ENCODE measurements at places on chromosomes 5 and 9. TPM values are rescaled to one million over a fixed set of nuclear protein-coding genes. Genes with fewer than 3 reads are reported as not detected.
A peak's percentile ranks its signal among the peaks of the same experiment; 100 is the strongest.

DNA sequence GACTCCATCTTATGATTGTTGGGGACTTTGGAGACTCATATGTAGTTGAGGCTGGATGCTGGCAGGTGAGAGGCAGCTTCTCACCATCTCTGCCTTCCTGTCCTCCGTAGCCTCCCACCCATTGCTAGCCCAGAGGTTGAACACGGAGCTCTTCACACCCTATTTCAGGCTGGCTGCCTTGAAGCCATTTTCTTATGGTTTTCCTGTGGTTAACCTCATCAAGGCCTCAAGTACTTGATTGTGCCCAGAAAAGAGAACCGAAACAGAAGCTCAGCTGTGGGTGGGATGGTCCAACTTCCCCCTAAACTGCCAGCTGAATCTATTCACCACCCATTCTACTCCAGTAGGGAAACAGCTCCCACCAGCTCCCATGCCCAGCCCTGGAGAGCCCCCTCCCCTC lies 102.9 kb downstream of the LIFR start:
- no peaks in the 10 kb centered on the region for H3K36me3 ChIP-seq
- H3K4me1 ChIP-seq: 0 out of 2 replicates have a peak, but pooled peaks cover 7% of the 10 kb centered on the region
- H3K4me3 ChIP-seq: no peak overlapping the region
- DNase-seq: no peak

- H3K27me3 ChIP-seq: no peaks in the 10 kb centered on the region
- H3K4me3 ChIP-seq: no peak overlapping the region
- no peaks in the 10 kb centered on the region for H3K36me3 ChIP-seq
- H3K27ac ChIP-seq: no peak overlapping the region
Observed at GRCh38 chr5:176578391-176578808, 29.3 kb downstream of the CDHR2 start.

Gene TRPM6
- not detected for total RNA-seq

DNA sequence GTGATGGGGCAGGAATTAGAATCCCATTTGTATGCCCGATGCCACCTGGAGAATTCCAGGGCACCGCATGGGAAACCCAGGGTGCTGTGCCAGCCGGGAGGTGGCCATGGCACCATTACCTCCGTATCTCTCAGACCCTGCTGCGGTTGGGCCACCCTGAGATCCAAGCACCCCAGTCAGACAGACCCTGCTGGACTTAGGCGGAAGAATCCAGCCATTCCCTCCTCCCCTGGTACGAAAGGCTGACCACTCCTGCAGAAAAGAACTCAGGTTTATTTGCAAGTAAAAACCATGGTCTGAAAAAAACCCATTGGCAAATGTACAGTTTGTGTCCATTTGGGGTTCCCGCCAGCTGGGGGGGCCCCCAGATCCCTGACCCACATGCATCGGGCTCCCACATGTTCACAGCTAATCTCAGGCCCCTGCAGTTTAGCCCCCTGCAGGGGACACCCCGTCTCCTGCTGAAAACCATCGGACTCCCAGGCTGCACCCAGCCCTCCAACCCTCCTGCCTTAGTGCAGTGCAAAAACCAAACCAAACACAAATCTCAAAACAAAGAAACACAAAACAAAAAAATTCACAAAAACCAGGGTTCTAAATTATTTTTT lies 23.6 kb upstream of the SARDH start:
- peaks cover 7% of the 10 kb centered on the region for H3K36me3 ChIP-seq
- no peak overlapping the region for H3K4me3 ChIP-seq
- no peak overlapping the region for H3K27ac ChIP-seq
- DNase-seq: no peak

DNA sequence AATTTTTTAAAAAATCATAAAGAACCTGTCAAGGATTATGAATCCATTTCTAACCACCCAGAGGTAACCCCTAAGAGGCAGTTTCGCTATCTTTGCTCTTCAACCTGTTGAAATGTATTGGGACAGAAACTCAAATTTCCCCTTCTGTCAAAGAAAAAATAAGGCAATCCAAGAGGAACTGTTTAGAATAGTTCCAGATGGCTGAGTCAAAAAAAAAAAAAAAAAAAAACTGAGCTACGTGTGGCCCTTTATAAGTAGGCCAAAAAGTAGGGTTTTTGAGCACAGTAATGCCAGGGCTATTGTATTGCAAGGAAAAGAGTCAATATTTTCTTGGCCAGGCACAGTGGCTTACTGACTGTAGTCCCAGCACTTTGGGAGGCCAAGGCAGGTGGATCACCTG lies 94.9 kb downstream of the RAD23B start:
- H3K4me3 ChIP-seq: no peak overlapping the region
- no peak overlapping the region for H3K27ac ChIP-seq
- H3K27me3 ChIP-seq: 0 out of 2 replicates have a peak, but pooled peaks cover 5% of the 10 kb centered on the region
- DNase-seq: no peak
- no peaks in the 10 kb centered on the region for H3K4me1 ChIP-seq
- H3K36me3 ChIP-seq: no peaks in the 10 kb centered on the region

DNA sequence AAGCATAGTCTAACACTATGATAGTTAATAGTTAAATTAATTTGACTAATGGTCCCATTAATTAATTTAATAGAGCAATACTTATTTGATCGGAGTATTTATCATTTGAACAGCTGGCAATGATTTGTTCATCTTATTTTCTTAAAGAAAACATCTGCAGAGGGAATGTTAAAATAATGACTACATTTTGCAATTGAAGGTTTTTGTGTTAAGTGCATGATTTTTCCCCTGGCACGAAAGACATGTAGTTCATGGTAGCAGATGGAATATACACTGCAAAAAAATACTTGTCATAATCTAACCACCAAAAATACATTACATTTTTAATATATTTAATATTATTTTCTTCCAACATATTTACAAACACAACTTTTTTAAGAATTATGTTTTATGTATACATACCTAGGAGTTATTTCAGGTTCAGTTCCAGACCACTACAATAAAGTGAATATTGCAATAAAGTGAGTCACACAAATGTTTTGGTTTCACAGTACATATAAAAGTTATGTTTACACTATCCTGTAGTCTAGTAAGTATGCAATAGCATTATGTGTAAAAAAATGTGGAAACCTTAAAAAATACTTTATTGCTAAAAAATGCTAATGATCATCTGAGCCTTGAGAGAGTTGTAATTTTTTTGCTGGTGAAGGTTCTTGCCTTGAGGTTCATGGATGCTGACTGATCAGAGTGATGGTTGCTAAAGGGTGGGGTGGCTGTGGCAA lies 292.6 kb upstream of the DAB2 start:
- H3K27me3 ChIP-seq: no peaks in the 10 kb centered on the region
- no peaks in the 10 kb centered on the region for H3K36me3 ChIP-seq
- peaks cover 15% of the 10 kb centered on the region for H3K4me1 ChIP-seq
- H3K27ac ChIP-seq: no peak overlapping the region
- DNase-seq: peak; percentile 63

Gene HTR4
- not detected for total RNA-seq

DNA sequence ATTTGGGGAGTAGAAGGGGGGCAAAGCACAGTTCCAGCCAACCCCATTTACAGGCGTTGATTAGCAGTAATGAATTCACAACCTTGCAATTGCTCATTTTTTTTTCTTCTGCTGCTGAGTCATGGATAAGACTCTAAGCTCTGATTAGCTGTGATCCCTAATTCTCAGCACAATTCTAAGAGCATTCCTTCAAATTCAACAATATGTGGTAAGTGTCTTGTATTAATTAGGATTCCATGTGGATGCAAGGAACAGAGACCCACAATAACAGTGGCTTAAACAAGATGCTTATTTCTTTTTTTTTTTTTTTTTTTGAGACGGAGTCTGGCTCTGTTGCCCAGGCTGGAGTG lies 133.4 kb downstream of the PALM2AKAP2 start:
- DNase-seq: peak; percentile 40
- H3K27me3 ChIP-seq: no peaks in the 10 kb centered on the region
- peaks cover 44% of the 10 kb centered on the region for H3K4me1 ChIP-seq
- peak overlapping the region; percentile 98 for H3K27ac ChIP-seq

DNA sequence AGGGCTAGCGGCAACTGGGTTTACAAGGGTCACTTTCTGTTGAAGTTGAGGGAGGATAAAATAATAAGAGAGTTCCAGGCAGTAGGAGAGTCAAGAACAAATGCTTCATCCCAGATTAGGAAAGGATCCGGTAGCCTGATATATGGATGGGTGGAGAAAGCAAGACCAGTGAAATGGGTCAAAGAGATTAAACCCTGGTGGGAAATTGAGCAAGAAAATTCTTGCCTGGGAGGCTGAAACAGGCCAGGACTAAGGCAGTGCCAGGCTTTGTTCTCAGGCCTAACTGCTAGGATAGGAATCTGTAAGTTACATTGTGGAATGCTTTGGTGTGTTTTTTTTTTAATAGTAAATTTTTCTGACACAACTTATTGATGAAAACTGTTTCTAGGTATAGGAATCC lies 257.4 kb upstream of the RFX3 start:
- no peak overlapping the region for H3K27ac ChIP-seq
- H3K36me3 ChIP-seq: no peaks in the 10 kb centered on the region
- no peak overlapping the region for H3K4me3 ChIP-seq
- peaks cover 9% of the 10 kb centered on the region for H3K4me1 ChIP-seq
- no peak for DNase-seq

Gene PIP5K1B
- total RNA-seq: not detected

DNA sequence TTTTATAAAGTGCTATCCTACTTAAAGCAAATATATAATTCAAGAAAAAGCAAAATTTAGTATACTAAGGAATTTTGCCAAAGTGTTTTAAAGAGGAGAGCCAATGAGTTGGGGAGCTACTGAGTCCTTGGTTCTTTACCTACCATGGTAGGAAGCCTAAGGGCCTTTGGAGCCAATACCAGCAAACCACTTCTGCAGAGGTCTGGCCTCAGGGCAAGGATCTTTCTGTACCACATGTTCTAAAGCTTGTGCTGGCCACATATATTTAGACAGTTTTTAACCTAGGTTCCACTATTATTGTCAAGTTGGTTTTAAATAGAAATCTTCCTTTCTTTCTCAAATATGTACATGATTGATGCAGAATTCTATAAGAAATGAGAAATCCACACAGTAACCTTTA lies 172.3 kb upstream of the NREP start:
- peaks cover 71% of the 10 kb centered on the region for H3K4me1 ChIP-seq
- no peak overlapping the region for H3K4me3 ChIP-seq
- peak; percentile 30 for DNase-seq
- no peaks in the 10 kb centered on the region for H3K36me3 ChIP-seq
- H3K27ac ChIP-seq: peak overlapping the region; percentile 91

DNA sequence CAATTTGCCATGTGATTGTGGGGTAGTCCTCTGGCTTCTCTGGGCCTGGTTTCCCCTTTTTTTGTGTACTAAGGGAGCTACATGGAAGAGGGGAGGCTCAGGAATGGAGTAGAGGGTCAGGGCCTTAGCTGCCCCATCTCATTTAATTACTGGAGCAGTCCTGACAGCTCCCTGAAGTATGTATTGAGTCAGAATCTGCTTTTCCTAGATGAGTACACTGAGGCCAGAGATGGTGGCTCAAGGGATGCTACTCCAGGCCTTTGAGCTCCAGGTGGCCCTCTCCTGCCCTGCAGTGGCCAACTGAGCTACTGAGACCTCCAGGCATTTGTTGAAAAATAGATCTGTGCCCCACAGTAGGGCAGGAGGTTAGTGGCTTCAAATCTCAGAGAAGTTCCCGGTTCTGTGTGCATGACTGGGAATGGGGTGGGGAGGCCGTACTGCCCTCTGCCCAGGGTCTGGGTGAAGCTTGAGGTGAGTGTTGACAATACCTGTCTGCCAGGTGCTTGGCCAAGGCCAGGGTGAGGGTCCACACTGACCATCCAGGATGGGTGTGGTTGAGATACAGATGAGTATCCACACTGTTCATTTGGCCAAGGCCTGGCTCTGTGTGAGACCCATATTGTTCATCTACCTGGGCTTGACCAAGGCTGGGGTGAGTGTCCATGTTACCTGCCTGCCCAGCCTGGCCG lies 45.7 kb downstream of the CXXC5 start:
- DNase-seq: peak; percentile 51
- H3K27me3 ChIP-seq: no peaks in the 10 kb centered on the region
- H3K4me1 ChIP-seq: peaks cover 61% of the 10 kb centered on the region
- H3K27ac ChIP-seq: peak overlapping the region; percentile 91
- no peak overlapping the region for H3K4me3 ChIP-seq
